Stimulated activated CD4-positive, alpha-beta T cell treated with anti-CD3 and anti-CD28 coated beads, Interleukin-15, amount 100 ng/mL, for 1 hour (primary cell): ENCODE measurements at places on chromosomes 6 and 20.
A peak's percentile ranks its signal among the peaks of the same experiment; 100 is the strongest.

GRCh38 chr6:113944701-113945100, 26.2 kb downstream of the HDAC2 start:
- DNase-seq, result no peak

DNA sequence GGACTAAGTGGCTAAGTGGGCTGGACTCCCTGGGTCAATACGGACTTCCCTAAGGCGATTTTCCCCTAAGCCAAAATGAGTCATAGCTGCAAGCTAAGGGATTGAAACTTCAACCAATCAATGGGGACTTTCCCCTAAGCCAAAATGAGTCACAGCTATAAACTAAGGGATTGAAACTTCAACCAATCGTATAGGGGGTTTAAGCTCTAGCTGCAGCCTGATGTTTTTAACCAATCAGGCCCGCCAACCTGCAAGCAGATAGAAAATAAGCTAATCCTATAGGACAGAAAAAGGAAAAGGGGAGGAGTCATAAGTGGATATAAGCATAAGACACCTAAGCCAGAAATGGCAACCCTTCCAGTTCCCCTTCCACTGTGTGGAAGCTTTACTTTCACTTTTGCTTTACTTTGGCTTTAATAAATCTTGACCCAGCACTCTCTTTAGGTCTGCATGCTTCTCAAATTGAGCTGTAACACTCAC, 655.0 kb upstream of the HS3ST5 start:
- no peak for DNase-seq

GRCh38 chr6:41503827-41504465, 42.2 kb upstream of the FOXP4 start:
- no peak for DNase-seq

DNA sequence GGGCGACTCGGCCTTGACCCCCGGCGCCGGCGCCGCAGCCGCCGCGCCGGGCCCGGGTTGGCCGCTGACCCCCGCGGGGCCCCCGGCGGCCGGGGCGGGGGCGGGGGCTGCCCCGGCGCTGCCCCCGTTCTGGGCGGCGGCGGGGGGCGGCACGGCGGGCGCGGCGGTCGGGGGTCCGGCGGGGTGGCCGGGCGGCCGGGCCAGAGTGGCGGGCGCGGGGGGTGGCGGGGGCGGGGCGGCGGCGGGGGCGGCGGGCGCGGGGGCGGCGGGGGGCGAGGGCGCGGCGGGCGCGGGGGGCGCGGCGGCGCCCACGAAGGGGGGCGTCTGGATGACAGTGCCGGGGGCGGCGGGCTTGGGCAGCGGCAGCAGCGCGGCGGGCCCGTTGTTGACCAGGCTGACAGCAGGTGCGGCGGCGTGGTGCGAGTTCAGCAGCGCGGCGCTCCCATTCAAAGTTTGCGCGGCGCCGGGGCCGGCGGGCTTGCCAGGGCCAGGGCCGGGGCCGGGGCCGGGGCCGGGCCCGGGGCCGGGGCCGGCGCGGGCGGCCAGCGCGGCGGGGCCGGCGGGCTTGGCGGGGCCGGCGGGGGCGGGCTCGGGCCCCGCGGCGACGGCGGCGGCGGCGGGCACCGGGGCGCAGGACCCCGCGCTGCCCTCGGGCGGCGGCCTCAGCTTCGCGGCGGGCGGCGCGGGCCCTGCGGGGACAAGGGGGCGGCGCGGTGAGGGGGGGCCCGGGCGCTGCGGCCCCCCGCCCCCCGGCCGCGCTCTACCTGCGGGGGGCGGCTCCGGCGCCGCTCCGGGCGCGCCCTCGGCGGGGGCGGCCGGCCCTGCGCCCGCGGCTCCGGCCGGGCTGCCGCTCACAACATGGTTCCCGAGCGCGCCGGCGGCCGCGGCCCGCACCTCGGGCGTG, 659 bp downstream of the TAF4 start:
- DNase-seq, result no peak

DNA sequence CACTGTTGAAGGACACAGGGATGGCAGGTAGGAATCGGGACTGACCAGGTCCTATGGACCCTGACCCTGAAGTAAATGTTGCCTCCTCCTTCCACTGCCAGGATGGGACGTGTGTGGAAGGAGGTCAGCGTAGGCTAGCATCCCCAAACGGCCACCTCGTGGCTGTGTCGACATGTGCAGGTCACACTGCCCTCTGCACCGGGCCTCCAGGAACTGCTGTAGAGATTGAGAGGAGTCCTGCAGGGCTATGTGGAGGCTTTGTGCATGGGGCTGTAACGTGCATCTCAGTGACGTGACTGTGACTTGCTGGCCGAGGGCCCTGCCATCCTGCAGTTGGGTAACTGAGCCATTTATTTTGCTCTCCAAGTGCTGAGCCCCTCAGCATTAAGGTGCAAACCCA, 149.5 kb downstream of the PHACTR3 start:
- no peak for DNase-seq

DNA sequence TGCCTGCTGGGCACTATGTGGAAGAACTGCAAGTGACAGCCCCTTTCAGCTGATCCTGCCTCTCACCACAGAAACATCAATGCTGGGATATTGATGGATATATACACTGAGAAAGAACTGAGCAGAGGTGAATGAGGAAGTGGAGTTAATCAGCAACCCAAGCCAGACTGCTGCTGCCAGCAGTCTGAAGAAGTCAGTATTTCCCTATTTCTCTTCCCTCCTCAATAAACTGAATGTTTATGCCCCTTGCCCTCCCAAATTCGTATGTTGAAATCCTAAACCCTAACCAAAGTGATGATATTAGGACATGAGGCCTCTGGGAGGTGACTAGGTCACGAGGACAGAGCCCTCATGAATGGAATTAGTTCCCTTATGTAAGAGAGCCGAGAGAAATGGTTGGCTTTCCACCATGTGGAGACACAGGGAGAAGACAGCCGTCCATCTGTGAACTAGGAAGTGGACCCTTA, 76.3 kb downstream of the CDK19 start:
- no peak for DNase-seq

GRCh38 chr6:6581054-6581453, 7.5 kb upstream of the LY86 start:
- no peak for DNase-seq

DNA sequence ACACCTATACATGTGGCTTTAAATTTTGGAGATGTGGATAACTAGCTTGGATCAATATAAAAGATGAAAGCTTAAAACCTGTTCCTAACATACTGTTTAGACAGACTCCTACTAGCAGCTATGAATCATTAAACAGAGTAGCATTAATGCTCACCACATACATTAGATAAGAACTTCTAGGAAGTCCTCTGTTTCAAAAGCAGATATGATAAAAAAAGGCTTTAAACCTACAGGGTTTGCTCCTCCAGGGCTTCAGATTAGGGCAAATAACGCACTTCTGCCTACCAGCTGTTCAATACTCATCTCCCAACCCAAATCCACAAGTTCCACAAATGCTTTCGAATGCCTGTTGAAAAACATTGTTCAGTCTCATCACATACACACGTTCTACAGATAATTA, 1.5 kb downstream of the REPS1 start:
- DNase-seq, result no peak

DNA sequence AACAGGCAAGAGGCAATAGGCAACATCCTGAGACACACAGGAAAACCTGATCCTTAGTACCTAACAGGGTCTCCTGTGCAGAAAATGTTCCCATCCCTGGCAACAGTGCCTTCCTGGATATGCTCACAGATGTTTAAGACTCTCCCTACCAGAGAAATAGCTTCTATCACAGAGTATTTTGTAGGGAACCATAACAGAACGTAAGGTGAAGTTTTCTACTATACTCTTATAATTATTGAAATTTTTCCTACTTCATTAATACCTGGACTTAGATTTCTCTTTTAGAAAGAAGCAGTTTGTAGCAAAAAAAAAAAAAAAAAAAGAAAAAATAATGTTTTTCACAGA, 33.5 kb upstream of the LGSN start:
- DNase-seq, result no peak

GRCh38 chr6:43723737-43724295, 36.2 kb upstream of the MRPS18A start:
- peak; percentile 43 for DNase-seq

DNA sequence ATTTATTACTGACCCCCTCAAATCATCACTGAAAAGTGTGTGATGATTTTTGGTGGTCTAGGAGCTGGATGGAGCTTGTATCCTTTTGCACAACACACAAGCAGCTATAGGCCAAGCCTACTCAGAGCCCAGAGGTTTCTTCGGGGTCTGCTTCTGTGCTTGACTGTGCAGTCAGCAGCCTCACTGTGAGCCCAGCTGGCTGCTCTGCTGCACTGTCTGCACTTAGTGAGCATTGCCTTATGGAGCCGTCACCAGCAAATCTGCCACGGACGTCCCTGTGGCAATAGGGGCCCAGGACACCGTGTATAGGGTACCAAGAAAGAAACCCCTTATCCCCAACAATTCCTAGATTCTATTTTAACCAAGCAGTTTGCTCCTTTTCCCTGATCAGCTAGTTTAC, 38.6 kb upstream of the GMPR start:
- DNase-seq, result no peak

- no peak for DNase-seq
These were observed 24.6 kb upstream of the GTSF1L start for GRCh38 chr20:43751167-43752050.

DNA sequence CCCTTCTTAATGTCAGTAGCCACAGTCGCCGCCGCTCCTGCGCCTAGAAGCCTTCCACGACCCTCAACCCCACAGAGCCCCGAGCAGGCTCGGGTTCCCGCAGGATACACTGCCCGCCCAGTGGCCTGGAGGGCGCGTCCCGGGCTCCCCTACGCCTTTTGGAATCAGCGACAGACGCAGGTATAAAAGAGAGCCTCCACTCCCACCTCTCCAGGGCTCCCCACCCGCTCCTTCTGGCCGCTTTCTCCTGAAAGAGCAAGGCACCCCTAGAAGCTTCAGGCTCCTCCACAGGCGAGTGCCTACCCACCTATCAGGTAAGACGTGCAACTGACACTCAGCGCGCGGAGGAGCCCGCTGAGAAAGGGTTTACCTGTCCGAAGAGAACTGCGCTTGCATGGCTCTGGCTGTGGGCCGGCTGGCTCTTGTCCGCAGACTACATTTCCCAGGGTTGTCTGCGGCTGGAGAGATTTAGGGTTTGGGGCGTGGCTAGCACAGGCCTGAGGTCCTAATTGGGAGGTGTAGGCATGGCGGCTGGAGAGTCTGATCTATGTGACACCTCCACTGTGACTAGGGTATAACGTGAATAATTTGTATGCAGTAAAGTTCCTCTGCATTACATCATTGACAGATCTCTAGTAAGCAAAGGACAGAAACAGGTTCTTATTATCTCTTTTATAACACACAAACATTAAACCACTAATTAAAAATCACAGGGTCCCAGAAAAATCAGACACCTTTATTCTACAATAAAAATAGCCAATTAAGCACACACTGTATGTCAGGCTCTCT, 13.5 kb upstream of the ZNF391 start:
- DNase-seq, result peak; percentile 32

DNA sequence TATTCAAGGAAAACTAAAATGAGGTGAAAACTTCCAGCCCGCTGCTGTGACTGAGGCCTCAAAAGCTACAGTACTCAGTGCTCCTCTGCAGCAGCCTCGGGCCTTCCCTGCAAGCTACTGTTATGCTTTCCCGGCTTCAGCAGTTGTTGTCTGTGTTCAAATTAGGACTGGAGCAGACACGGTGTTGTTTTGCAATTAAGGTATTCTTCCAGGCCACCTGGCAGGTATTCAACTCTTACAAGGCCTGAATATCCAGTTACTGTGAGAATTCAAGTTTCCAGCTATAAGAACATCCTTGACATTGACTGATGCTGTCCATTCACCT, 10.7 kb downstream of the TXNDC5 start:
- DNase-seq, result no peak

DNA sequence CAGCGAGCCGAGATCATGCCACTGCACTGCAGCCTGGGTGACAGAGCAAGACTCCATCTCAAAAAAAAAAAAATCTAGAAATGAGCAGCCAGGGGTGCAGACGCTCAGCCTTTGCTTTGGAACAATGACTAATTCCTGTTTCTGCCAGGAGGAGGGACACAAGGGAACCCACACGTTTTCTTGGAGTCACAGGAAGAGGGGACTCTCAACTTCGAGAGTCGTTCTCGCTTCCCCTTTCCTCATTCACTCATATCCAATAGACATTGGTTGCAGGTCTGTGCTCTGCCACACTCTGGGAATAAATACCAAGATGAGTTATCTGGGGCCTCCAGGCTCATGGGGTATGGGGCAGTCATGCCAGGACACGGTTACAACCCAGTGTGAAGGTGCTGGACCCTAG, 91.5 kb upstream of the RREB1 start:
- DNase-seq, result no peak

DNA sequence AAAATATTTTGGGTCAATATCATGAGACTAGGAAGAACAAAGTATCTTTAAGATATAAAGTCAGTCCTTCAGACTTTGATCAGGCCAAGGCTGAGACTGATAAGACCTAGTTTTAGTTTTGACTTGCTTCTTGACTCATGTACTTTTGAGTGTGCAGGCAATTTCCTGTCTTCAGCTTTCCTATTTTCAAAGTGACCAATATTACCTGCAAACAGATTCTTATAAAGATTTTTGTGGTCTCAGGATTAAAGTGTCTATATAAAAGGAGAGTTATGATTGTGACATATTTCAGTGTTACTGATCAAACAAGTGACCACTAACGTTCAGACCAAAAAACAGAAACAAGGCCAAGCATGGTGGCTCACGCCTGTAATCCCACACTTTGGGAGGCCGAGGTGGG, 36.0 kb upstream of the AKIRIN2 start:
- DNase-seq, result no peak

- no peak for DNase-seq
These were observed 2.2 kb downstream of the CD83 start for GRCh38 chr6:14119784-14120183.

DNA sequence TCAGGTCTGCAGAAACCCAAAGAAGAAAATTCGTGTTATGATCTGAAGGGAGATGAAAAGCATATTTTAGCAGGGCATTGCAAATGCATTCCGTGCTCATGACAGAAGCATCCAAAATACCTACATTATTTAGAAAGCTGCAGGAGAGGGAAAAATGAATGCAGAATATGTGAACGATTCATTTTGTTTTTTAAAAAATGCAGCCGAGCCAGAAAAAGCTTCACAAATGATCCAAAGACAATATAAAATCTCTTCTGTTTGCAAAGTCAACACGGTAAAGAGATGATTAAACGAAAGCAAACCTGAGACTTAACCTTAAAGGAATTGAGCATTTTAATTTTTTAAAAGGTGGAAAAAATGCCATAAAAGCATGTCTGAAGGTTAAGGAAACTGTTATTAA, 136.1 kb upstream of the SULF2 start:
- no peak for DNase-seq

GRCh38 chr20:41398408-41398807, 31.8 kb upstream of the EMILIN3 start:
- DNase-seq, result no peak

DNA sequence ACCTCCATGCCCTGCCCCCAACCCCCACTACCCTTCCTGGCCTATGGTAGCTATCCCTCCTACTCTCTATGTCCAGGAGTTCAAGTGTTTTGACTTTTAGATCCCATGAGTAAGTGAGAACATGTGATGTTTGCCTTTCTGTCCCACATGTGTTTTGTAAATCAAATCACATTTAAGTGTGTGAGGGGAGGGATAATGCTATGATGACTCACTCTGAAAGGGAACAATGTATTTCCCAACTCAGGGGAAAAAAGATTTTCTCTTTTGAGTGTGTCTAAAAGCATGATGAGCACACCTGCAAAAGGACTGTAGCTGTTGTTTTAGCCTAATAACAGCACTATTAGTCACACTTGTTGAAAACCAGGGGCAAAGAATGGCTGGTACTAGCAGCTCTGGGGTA, 193.7 kb downstream of the GJA10 start:
- no peak for DNase-seq
